Trophoblast cell (in vitro differentiated cells and primary cell): ENCODE measurements at places on chromosomes 16 and 17.

GRCh38 chr16:55035029-55035428 lies 104.4 kb downstream of the IRX5 start:
- DNase-seq, result peak; percentile 10

- DNase-seq, result no peak
These were observed 70.8 kb downstream of the XPO6 start for GRCh38 chr16:28140788-28141618.

- DNase-seq, result no peak
These were observed 579.1 kb upstream of the RBFOX1 start for GRCh38 chr16:6753553-6753952.

- DNase-seq, result no peak
These were observed 12.9 kb downstream of the GJD3 start for GRCh38 chr17:40351359-40352236.

- no peak for DNase-seq
These were observed 10.0 kb upstream of the SKAP1 start for GRCh38 chr17:48439875-48440505.

DNA sequence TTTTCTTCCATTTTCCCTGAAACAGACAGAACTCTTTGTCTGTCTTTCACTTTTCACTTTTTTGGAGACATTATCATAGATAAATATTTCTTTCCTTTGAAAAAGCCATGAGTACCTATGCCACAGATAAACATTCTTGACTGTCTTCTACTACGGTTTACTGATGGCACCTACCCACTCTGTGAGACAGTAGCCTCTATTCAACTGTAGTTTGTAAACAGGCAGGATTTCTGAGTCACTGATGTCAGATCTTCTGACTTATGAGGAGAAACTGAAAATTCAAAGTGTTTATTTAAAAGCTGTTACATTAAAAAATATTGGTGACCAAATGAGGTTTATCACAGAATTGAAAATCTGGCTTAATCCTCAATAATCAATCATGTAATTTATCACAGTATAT lies 658.4 kb downstream of the TOX3 start:
- DNase-seq, result no peak

DNA sequence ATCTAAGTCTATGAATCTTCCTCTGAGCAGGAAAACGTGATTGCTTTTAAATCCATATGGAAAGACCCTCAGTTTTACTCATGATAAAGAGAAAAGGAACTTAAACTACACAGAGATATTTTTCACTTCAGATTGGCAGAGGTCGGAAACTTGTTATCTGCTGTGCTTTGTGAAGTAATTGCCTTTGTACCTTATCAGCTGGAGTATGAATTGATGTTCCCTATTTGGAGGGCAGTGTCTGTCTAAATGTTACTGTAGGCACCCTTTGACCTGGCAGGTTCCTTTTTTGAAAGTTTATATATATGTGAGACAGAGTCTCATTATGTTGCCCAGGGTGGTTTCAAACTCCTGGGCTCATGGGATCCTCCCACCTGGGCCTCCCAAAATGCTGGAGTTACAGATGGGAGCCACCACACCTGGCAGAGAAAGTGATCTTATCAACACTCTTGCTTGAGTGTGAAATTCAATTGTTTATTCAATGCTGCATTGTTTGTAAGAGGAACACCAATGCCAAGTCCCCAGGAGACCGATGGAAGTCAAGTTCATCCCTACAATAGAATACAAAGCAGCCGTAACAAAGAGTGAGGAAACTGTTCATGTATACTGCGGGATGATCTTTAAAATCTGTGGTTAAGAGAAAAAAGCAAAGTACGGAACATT lies 52.3 kb downstream of the ABCC1 start:
- DNase-seq, result no peak

DNA sequence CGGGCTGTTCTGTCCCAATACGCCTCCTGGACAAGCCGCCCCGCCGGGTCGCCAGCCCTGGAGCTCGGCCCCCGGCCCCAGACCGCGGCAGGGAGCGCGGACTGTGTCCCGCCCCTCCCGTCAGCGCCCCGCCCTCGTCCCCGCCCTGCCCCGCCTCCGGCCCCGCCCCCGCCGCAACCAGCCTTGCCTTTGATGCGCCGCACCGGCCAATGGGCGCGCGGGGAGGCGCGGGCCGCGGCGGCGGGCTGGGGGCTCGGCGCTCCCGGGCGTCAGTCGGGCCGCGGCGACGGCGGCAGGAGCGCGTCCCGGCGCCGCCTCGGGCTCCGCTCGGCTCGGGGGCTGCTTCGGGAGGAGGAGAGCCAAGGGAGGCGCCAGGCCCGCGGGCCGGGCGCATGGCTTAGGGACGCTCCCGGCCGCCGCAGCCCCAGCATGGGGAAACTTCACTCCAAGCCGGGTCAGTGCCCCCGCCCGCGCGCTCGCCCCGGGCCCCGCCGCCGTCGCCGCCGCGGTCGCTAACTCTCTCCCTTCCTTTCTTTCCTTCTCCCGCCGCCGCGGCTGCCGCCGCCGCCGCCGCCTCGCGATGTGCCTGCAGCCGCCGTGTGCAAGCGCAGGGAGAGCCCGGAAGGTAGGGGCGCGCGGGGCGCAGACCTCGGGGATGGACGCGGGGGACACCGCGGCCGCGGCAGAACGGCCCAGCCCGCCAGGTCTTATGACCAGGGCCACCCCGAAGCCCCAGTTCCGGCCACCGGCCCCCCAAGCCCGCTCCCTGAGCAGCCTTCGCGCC lies at the start of gene NKD1:
Gene NKD1 (plus strand): TSS at position 272 of the 784 bp plus-strand sequence. CDS start 158 bp downstream, at position 430.
- DNase-seq, result peak; percentile 41

DNA sequence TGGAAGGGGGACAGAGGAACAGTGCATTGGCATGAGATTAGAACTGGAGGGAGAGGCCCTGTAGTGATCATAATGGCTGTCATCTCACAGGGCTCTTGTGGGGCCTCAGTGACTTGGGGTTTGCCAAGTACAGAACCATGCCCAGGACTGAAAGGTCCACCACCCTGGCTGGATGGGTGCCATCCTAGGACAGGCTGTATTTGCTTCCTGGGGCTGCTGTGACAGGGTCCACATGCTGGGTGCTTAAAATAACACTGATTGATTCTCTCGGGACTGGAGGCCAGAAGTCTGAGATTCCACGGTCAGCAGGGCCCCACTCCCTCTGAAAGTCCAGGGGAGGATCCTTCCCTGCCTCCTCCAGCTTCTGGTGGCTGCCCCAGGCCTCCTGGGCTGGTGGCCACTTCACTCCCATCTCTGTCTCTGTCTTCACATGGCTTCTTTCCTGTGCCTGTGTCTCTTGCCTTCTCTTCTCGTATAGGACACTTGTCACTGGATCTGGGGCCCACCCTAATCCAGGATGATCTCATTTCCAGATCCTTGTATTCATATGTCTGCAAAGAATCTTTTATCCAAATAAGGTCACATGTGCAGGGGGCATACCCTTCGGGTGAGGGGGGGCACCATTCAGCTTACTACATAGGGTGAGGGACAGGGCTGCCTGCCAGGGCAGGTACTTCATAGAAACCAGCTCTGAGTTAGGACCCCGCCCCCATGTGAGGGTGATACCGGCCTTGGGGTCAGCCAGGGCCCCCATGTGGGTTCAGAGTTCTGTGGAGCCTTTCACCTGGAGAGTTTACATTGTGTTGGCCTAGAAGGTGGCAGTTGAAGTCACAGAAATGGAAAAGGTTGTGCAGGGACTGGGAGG lies 52.6 kb downstream of the USP22 start:
- DNase-seq, result no peak

GRCh38 chr17:2709183-2709661 lies 2.3 kb downstream of the CLUH start:
- DNase-seq, result no peak

DNA sequence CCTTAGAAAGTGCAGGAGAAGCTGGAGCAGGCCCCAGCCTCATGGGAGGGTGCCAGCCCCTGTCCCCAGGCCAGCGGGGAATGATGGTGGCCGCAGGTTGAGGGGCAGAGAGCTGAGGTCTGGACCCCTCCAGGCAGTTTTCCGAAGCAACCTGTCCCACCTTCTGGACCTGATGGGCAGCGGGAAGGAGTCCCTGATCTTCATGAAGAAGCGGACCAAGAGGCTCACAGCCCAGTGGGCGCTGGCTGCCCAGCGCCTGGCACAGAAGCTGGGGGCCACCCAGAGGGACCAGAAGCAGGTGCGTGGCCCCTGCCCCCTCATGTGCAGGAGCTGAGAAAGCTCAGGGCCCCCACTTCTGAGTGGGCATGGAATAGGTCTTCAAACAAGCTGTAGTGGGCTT lies 36.8 kb downstream of the MGAT5B start:
- no peak for DNase-seq

DNA sequence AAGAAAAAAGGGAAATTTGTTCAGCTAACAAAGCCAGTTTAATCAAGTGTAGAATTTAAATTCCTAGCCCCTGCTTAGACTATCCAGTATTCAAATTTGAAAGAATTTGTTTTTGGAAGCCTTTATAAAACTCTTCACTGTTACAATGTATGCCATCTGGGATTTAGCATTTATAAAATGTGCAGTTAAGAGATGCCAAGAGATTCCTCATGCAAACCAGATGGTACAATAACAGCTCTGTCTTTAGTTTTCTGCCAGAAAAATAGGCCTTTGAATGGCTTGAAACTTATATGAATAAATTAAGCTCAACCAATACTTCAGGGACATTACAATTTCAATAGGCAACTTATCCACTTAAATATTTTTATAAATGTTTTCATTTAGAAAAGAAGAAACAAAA lies 6.8 kb upstream of the ANKS4B start:
- DNase-seq, result no peak

DNA sequence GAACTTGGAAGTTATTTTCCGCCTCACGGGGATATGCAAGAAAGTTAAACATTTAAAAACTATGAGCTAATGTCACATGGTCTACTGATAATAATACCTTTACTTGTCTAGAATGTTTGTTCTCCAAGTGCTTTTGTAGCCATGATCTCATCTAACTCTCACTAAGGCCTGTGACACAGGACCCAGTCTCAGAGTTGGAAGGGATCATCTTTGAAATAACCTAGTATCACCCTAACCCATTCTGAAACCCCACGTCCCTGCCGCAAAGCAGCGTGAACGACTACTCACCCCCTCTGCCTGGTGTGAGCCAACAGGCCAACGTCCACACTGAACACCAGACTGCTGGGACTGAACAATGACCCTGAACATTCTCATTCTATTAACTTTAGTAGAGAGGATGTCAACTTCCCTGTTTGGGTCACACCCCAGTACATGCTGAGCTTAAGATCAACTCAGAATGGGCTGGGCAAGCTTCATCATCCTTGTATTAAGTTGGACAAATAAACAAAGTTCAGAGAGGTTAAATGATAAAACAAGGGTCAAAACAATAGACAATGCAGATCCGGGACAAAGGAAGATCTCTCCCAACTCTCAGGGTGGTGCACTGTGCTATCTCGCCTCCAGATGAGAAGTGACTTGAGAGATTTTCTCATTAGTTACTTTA lies 54.8 kb upstream of the BCAR1 start:
- no peak for DNase-seq

DNA sequence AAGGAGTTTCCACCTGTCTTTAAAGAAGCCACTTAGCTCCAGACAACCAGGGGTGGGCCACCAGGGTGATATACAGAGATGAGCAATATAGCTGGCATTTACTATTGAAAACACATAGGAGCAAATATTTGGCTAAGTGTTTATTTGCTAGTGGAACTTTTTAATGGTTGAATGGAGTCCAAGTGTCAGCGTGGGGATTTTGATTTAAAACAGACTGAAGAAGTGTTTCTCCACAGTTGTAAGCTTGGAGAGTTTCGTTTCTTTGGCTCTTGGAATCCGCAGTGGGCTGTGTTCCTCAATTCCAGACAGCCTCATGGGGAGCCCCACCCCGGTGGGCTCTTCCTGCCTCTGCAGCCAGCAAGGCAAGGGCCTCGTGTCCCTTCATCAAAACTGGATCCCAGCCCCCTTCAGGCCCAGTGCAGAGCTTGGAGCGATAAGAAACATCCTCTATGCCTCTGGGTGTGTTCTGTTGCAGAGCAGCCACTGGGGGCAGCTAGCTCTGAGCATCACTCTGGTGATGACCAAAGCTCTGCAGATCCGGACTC lies 36.1 kb downstream of the NOG start:
- no peak for DNase-seq

DNA sequence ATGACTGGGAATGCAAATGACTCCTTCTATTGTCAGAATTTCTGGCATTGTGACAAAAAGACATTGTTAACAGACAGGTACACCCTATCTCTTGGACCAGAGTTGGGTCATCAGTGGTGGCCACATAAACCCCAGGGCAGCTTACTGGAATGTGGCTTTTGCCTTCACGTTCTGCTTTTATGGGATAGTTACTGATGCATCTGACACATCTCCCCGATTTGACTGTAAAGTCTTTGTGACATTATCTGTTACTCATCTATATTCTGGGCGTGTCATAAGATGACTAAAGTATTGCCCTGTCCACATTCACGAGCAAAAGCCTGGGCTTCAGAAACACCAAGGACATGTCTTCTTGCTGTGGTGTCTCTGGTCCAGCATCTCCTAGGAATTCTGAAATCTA lies 18.7 kb upstream of the AQP8 start:
- DNase-seq, result no peak

- no peak for DNase-seq
These were observed 146.6 kb downstream of the USP22 start for GRCh38 chr17:20896153-20896649.

DNA sequence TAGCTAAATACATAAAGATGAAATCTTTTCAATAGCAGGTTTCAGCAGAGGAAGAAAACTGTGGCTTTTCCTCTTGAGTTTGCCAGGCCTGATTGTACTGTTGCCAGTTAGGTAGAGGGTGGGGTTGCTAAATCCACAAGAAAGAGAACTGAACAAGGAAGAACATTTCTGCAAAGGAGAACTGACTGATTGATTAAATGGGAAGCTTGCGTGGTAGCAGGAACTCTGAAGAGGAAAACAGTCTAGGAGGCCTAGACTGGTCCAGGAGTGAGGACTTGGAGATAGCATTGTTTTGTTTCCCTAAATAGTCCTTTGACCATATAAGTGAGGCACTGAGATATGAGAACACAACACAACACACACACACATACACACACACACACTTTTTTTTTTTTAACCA lies 18.8 kb downstream of the LRRC36 start:
- no peak for DNase-seq

DNA sequence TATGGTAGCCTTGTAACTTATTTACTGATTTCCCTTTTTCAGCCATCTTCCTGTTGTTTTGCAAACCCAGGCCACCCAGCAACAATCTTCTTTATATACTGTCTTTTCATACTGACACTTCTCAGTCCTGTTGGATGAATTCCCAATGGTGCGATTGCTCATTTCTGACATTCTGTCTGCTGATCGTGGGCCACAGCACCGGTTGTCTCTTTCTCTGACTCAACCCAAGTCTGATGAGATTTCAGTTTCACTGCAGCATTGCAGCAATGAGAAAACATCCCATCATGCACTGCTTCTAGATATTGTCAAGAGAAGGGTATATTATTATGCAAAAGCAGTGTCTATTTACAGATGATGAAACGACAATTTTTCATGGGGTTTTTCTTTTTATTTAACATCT lies 349.2 kb upstream of the HSBP1 start:
- DNase-seq, result no peak

DNA sequence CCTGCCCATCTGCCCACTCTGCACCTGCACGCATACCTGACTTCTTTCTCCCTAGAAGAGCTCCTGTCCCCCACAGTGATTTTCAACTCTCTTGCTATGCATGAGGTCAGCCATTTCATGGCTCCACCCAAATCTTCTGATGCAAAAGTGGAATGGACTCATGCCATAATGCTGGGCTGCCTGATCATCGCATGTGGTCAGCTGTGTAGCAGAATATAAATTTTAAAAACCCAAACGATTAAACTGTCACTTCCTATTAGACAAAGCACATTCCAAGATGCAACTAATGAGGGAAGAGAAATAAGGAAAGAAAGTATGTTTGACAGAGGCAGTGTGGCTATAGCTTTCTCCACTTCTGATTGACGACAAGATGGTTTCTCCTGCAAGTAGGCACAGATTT lies 26.1 kb downstream of the GRIN2A start:
- DNase-seq, result no peak
